Fibroblast of mammary gland (primary cell): ENCODE measurements at places on chromosomes 1 and 21.

- no peak for DNase-seq
These were observed 234.1 kb upstream of the VAMP3 start for GRCh38 chr1:7536891-7537591.

- no peak for DNase-seq
These were observed 25.0 kb downstream of the SLC37A1 start for GRCh38 chr21:42538479-42539275.

DNA sequence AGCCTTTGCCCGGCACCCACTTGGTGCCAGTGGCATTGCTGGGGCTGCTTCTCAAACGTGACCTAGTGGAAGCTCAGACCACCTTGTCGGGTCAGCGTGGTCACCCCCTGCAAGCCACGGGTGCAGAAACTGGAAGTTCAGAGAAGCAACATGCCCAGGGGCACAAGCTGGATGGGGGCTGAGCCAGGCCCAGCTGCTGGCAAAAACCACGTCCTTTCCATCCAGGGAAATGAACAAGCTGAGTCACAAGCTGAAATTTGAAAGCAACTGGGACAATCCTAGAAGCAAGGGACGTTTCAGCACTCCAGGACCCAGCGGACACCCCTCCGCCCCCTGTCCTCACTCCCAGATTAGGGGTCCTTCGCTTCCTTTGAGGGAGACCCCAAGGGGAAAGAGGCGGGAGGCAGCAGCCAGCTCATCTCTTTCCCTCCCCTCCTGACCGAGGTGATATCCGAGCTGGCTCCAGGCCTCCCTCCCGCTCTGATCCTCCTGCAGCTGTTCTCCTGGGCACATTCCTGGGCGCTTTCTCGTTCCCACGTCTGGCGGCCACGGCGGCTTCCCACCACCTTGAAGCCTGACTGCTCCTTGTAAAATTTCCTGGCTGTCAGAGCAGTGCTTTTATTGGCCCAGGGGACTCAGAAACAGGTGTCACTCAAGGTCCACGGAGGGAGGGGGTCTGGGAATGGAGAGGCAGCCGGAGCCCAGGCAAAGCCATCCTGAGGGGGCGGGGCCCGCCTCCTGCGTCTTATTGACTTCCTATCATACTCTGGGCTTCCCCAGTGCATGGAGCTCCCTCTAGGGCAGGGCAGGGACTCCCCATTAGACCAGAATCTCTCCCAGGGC, 62.8 kb downstream of the PAX7 start:
- no peak for DNase-seq

DNA sequence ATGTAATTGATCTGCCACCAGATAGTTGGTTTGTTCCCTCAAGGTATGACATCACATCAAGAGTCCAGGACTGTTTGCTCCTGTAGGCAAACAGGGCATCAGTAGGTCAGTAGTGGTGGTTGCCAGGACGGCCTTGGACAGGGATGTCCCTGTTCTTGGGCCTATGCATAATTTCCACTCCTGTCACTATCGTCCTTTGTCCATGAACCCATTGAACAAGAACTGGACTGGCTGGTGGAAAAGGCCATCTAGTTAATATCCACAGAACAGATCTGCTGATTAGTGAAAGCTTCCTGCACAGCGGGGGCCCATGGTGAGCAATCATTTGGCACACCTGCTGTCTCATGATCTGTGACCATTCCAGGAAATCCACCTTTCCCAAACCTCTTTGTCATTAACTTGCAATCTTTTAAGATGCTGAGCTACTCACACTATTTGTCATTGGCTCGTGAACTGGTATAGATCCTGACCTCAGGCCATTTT, 12.4 kb upstream of the BSDC1 start:
- DNase-seq: no peak

DNA sequence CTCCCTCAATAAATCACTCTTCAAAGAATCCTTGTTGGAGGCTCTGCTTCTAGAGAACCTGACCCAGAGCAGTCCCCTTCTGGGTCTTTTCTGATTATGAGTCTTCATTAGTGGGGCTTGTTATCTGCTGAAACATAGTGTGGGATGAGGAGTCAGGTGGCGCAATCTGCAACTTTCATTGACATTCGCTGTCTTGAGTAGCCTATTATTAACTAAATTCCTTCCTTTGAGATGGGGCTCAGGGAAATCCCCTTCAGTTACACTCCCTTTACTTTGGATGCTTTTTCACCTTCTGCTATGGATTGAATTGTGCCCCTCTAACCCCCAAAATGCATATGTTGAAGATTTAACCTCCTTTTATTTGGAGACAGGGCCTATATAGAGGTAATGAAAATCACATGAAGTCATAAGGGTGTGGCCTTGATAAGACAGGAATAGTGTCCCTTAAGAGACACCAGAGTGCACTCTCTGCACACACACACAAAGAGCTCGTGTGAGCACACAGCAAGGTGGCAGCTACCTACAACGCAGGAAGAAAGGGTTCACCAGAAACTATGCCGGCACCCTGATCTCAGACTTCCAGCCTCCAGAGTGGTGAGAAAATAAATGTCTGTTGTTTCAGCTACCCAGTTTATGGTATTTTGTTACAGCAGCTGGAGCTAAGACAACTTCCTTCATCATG, 19.5 kb downstream of the DIO1 start:
- DNase-seq: no peak

DNA sequence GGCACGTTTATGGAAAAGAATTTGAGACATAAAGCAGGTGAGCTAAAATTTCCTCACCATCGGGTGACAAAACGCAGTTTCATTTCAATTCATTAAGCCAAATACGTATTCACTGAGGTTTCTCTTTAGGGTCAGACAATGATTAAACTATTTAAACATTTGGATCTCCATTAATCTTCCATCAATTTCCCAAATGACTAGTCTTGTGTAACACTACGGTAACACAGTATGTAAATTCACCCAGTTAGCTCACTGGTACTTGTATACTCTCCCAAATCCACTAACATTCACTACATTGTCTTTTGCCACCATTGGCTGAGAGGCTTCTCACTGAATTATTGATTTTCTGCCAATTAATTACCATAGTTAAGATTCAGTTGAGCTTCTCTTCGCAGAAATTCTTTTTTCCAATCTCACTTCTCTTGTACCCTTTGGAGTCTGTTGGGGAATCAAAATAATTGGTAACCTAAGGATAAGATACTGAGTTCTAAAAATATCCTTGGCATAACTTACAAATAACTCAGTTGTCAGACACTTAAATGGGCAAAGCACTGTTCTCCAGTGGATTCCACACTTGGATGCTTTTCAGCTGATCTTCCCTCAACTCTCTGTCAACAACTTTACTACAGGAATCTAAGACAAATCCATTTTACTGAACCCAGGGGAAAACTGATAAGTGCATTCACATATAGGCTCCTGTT, 40.7 kb downstream of the SIPA1L2 start:
- no peak for DNase-seq
